Activated CD4-positive, alpha-beta T cell treated with anti-CD3 and anti-CD28 coated beads, Interleukin-2, amount 10 ng/mL, durations not matched to agents 7 days and 5 days (primary cell): ENCODE measurements at places on chromosomes 12 and 14. TPM values are rescaled to one million over a fixed set of nuclear protein-coding genes. Genes with fewer than 3 reads are reported as not detected.

GRCh38 chr14:68535404-68536017 lies 257.4 kb downstream of the ZFP36L1 start:
- H3K4me1 ChIP-seq: no peaks in the 10 kb centered on the region
- no peak overlapping the region for H3K4me3 ChIP-seq
- H3K27ac ChIP-seq: no peak overlapping the region
- peaks cover 5% of the 10 kb centered on the region for H3K36me3 ChIP-seq
- no peaks in the 10 kb centered on the region for H3K27me3 ChIP-seq

Gene LRRC23
- total RNA-seq: 5.2 TPM

Gene COCH
- total RNA-seq: 0.10 TPM

Gene SIX1
- not detected for total RNA-seq

Gene DPPA3
- not detected for total RNA-seq

DNA sequence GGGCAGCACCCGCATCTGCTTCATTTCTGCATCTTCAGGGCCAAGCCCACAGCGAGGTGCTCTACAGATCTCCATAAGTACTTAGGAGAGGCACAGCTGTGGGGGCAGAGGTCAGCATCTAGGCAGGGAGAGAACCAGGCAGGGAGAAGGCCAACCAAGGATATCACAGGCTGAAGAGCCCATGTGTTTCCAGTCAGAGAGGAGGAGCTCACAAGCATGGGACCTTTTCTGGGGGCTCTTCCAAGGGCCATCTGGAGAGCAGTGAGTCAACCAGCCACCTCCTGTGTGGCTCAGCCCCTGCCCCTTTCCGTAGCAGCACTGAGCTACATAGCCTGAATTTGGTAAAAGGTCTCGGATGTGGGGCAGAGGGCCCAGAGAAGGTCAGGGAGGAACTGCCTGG lies 78.5 kb downstream of the ARL6IP4 start:
- no peak for DNase-seq
- H3K4me3 ChIP-seq: no peak overlapping the region
- H3K27ac ChIP-seq: no peak overlapping the region

DNA sequence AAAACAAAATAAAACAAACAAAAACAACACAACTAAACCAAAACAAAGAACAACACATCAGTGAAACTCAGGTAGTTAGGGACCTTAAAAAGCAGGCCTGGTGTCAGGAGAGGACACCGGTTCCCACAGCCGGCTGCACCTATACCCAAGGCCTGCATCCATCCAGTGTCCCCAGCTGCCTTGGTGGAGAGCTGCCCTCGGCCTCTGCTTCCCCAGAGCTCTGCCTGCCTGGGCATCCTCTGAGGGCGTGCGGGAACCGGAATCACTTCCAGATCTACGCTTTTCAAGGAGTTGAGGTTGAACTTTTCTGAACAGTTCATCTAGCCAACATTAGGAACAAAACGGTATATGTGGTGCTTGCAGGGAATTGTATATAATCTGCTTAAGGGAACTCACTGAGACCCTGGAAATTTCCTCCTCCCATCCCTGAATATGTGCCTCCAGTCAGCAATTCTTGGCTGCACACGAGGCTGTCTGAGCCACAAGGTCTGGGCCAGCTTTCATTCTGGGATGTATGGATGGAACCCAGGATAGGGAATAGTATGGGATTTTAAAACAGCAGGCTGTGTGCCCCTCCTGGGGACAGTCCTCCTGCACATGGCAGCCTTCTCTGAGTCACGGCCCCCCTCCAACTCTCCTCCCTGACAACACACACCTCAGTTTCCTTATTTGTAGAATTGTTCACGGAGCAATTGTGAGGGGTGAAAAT lies 319.0 kb upstream of the RTL1 start:
- no peak overlapping the region for H3K27ac ChIP-seq
- H3K36me3 ChIP-seq: no peaks in the 10 kb centered on the region
- H3K27me3 ChIP-seq: no peaks in the 10 kb centered on the region
- H3K4me1 ChIP-seq: no peaks in the 10 kb centered on the region
- no peak for DNase-seq
- H3K4me3 ChIP-seq: no peak overlapping the region

GRCh38 chr14:25001601-25002000 lies 48.3 kb downstream of the STXBP6 start:
- H3K27me3 ChIP-seq: peaks cover 2% of the 10 kb centered on the region
- no peaks in the 10 kb centered on the region for H3K36me3 ChIP-seq
- no peak overlapping the region for H3K27ac ChIP-seq
- no peaks in the 10 kb centered on the region for H3K4me1 ChIP-seq
- H3K4me3 ChIP-seq: no peak overlapping the region
- no peak for DNase-seq

- peaks cover 4% of the 10 kb centered on the region for H3K4me1 ChIP-seq
- no peak overlapping the region for H3K4me3 ChIP-seq
- no peak overlapping the region for H3K27ac ChIP-seq
- H3K27me3 ChIP-seq: no peaks in the 10 kb centered on the region
- no peak for DNase-seq
These were observed 12.4 kb downstream of the MED21 start for GRCh38 chr12:27034607-27035293.

- peak overlapping the region; percentile 65 for H3K4me3 ChIP-seq
- peak; percentile 36 for DNase-seq
- peaks cover 81% of the 10 kb centered on the region for H3K27me3 ChIP-seq
- H3K36me3 ChIP-seq: no peaks in the 10 kb centered on the region
These were observed 36.4 kb upstream of the STON2 start for GRCh38 chr14:81436296-81437138.

GRCh38 chr14:55274751-55275150 lies 3.5 kb downstream of the FBXO34 start:
- no peaks in the 10 kb centered on the region for H3K27me3 ChIP-seq
- peaks cover 73% of the 10 kb centered on the region for H3K4me1 ChIP-seq
- H3K27ac ChIP-seq: no peak overlapping the region
- no peak overlapping the region for H3K4me3 ChIP-seq
- H3K36me3 ChIP-seq: peaks cover 14% of the 10 kb centered on the region
- no peak for DNase-seq

Gene AMIGO2
- 10.3 TPM for total RNA-seq

Gene DTX3
- 15.5 TPM for total RNA-seq

DNA sequence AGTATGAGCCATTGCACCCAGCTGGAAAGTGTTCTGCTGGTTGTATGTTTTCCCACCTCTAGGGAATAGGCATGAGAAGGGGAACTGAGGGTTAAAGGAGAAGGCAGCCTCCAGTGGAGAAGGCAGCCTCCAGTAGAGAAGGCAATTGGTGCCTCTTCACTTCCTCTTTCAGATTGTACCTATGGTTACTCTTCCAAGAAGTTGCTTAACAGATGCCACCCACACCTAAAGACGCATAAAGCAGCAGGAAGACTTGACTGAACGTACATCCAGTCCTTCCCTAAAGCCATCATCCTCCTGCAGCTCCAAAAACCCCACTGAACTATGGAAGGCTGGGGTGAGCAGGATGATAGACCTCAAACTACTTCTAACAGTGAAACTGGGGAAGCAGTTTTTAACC lies 13.1 kb downstream of the DPF3 start:
- H3K27me3 ChIP-seq: peaks cover under 1% of the 10 kb centered on the region
- no peak for DNase-seq
- no peak overlapping the region for H3K4me3 ChIP-seq
- peaks cover 26% of the 10 kb centered on the region for H3K4me1 ChIP-seq

- no peak for DNase-seq
- no peak overlapping the region for H3K4me3 ChIP-seq
- no peak overlapping the region for H3K27ac ChIP-seq
- no peaks in the 10 kb centered on the region for H3K36me3 ChIP-seq
- H3K4me1 ChIP-seq: peaks cover 3% of the 10 kb centered on the region
These were observed 10.6 kb downstream of the BBS10 start for GRCh38 chr12:76337583-76337982.

- peaks cover 7% of the 10 kb centered on the region for H3K4me1 ChIP-seq
- H3K27ac ChIP-seq: peak overlapping the region; percentile 25
- no peak for DNase-seq
- H3K27me3 ChIP-seq: no peaks in the 10 kb centered on the region
- peaks cover 39% of the 10 kb centered on the region for H3K36me3 ChIP-seq
- no peak overlapping the region for H3K4me3 ChIP-seq
These were observed 83.6 kb downstream of the WNK1 start for GRCh38 chr12:835754-836518.

DNA sequence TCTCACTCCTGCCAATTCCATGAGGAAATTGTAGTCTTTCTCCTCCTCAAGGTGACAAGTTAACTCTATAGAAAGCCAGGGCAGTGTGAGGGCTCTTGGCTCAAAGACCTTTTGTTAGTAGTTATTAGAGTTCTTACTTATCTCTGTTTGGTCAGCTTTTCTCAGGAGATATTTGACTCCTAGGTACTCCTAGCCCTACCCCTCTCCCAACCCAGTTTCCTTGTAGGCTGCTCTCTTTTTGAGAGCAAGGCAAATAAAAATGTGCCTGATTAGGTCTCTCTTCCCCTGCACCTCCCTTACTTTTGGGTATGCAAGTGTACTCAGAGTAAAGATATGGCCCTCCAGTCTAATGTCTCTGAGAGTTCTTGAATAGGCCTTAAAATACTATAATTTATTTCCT lies 23.8 kb downstream of the BTG1 start:
- H3K4me3 ChIP-seq: no peak overlapping the region
- no peak overlapping the region for H3K27ac ChIP-seq

DNA sequence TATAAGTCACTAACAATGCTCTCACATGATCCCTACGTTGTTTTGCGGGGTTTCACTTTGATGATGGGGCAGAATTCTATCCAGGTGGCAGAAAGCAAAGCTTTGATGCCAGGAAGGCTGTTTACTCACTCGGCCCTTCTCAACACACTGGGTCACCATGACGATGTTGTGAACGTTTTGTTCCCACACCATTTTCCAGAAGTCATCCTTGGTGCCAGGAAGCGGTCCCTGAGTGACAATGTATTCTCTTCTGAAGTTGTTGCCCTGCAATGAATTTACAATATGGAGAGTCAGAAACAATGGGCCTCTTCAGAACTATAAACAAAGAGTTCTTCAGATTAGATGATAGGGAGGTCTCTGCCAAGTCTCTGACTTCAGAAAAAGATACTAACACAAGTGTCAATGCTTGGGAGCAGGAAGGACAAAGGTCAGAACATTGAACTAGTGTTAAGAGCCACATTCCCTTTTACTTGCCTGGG lies 101.3 kb downstream of the PTPRB start:
- H3K36me3 ChIP-seq: no peaks in the 10 kb centered on the region
- H3K4me1 ChIP-seq: no peaks in the 10 kb centered on the region
- peaks cover 9% of the 10 kb centered on the region for H3K27me3 ChIP-seq
- DNase-seq: no peak

GRCh38 chr12:78870539-78870938 lies 6.0 kb downstream of the SYT1 start:
- H3K4me3 ChIP-seq: no peak overlapping the region
- no peak for DNase-seq
- H3K4me1 ChIP-seq: no peaks in the 10 kb centered on the region
- no peaks in the 10 kb centered on the region for H3K36me3 ChIP-seq

DNA sequence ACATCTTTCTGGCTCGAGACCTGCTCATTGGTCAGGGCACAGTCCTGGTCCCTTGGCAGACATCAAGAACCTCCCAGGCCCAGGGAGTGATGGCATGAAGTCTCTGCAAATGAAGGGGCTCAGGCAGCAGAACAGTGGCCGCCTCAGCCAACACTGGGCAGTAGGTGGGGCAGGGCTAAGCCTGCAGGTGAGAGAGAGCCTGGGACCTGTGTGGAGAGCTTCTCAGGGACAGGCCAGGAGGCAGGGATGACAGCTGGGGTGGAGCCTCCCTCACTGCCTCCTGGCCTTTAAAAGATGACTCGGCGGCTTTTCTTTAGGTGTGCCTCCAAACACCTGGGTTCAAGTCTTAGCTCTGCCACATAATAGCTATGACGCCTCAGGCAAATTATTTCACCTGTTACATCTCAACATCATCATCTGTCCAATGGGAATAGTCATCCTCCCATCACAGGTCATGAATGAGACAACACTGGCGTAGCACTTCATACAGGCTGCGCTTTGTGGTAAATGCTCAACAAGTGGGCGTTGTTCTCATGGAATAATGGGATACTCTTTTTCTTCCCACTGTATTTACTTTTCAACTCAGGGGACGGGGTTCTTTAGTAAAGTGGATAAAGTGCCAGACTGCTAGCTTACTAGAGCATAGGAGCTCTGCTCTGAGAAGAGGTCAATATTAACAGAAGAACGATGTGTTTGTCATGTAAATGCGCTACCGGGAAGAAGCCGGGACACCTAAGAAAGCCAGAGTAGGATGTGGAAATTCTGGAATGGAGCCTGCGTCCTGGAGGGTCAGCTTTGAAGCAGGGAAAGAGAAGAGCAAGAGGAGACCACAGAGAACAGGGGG lies 277.4 kb downstream of the FOXN3 start:
- H3K27ac ChIP-seq: no peak overlapping the region
- H3K36me3 ChIP-seq: no peaks in the 10 kb centered on the region
- no peaks in the 10 kb centered on the region for H3K27me3 ChIP-seq
- no peak for DNase-seq
- no peaks in the 10 kb centered on the region for H3K4me1 ChIP-seq
- H3K4me3 ChIP-seq: no peak overlapping the region

DNA sequence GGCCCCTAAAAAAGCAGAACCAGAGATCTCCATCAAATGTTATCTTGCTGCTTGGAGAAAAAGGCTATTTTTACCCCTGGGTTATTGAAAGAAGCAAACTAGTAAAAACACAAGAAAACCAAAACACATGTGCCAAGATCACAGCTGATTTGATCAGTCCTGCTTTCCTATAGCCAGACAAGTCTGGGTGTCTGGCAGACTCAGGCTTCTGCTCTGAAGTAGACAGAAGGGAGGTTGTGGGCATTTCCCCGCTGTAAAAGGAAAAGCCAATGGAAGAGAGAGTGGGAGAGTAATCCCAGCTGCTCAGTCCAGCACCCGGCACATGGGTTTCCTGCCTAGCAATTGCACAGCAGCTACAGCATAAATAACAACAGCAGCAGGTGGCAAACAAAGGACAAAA lies 177.9 kb downstream of the PHLDA1 start:
- no peaks in the 10 kb centered on the region for H3K36me3 ChIP-seq
- peaks cover 2% of the 10 kb centered on the region for H3K4me1 ChIP-seq
- peaks cover 29% of the 10 kb centered on the region for H3K27me3 ChIP-seq
- DNase-seq: no peak
- H3K4me3 ChIP-seq: no peak overlapping the region
- H3K27ac ChIP-seq: no peak overlapping the region

GRCh38 chr12:108104657-108105056 lies 24.4 kb upstream of the WSCD2 start:
- no peak overlapping the region for H3K4me3 ChIP-seq
- no peaks in the 10 kb centered on the region for H3K36me3 ChIP-seq
- no peaks in the 10 kb centered on the region for H3K4me1 ChIP-seq

Gene ATN1
- total RNA-seq: 27.6 TPM

DNA sequence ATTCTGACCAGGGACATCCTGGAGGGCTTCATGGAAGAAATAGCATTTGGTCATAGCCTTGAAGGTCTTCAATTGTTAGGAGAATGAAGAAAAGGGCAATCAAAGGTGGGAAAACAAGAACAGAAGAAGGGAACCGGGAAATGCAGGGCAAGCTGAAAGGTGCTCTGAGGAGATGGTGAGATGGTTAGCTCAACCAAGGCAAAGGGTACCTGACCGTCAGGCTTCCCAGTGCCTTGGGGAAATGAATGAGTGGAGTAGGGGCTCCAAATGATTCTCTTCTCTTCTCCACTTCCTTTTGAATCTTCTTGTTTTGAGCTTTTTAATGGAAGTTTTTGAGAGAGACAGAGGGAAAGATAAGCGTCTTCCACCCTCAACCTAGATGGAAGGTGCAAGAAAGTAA lies 155.6 kb upstream of the PWP1 start:
- H3K27ac ChIP-seq: no peak overlapping the region
- DNase-seq: no peak
- peaks cover 11% of the 10 kb centered on the region for H3K4me1 ChIP-seq
